NCI-H1930 (cell line): ENCODE measurements at places on chromosomes 1 and 21.
A peak's percentile ranks its signal among the peaks of the same experiment; 100 is the strongest.

DNA sequence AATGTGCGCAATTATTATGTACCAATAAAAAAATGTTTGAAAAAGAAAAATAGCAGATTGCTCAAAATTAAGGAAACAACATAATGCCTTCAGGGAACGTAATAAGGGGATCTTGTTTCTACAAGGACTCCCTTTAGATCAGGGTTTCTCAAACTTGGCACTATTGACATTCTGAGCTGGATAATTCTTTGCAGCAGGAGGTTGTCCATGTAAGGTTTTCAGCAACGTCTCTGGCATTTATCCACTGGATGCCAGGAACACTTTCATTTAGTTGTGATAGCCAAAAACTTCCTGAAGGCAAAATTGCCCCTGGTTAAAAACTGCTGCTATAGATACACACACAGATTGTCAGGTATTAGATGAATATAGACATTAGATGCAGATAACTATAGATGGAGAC lies 666.7 kb upstream of the ADAMTS5 start:
- no peak for DNase-seq

DNA sequence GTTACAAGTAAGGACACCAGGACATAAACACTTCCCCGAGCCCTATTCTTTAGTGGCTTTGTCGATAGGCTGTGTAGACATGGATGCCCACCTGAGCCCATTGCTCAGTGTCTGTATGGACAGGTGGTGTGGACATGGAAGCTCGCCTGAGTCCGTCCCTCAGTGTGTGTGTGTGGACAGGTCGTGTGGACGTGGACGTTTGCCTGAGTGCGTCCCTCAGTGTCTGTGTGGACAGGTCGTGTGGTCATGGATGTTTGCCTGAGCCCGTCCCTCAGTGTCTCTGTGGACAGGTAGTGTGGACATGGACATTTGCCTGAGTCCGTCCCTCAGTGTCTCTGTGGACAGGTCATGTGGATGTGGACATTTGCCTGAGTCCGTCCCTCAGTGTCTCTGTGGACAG lies 38.7 kb upstream of the COL6A2 start:
- DNase-seq: no peak

- DNase-seq: no peak
Observed at GRCh38 chr1:71393301-71393700, 312.5 kb upstream of the ZRANB2 start.

GRCh38 chr1:41394369-41394744 lies 33.1 kb downstream of the FOXO6 start:
- DNase-seq: no peak

GRCh38 chr1:89761901-89762300 lies 58.9 kb upstream of the LRRC8D start:
- DNase-seq: no peak

DNA sequence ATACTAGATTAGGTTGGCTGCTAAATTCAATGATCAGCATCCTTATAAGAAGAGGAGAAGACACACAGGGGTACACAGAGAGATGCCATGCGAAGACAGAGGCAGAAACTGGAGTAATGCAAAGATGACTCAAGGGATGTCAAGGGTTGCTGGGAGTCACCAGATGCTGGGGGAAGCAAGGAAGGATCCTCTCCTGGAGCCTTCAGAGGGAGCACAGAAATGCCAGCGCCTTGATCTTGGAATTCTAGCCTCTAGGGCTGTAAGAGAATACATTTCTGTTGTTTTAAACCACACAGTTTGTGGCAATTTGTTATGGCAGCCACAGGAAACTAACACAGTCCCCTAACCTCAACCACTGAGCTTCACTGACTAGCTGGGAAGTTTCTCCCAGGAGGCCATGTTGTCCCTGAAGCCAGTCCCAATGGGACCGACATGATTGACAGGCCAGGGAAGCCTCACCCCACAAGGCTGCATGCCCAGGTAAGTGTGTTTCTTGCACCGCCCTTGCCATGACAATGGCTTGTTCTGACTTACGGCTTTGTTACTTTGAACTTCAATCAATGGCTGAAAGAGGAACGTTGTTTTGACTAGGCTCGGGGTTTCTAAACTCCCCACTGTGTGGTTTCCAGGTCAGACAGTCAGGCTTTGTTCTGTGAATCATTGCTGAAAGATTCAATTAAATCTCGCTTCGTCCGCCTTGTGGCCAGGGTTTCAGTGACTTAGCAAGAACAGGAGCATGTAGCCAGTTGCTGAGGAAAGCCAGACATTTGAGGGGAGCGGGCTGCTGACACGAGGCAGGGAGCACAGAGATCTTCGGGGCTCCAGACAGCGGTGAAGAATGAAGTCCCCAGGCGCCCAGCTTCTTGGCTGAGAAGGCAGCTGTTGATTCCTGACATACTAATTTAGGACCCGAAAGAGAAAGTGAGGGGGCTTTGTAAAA lies 62.3 kb downstream of the RUNX1 start:
- DNase-seq: no peak

DNA sequence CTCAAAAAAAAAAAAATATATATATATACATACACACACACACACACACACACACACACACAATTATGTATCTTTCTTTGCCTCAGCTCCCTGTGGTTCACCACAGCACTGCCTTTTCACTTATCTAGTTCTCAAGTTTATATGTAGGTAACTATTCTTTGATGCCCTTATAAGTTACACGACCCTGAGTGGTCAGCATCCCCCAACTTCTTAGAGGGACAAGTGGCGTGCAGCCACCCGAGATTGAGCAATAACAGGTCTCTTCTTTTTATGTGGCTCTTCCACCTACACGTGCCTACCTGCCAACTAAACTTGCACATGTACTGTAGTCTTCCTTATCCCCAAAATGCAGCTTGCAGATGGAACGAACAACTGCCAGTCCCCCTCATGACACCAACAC lies 120.8 kb downstream of the GABPA start:
- no peak for DNase-seq

GRCh38 chr1:77484334-77484733 lies 198.1 kb downstream of the ZZZ3 start:
- no peak for DNase-seq

- DNase-seq: peak; percentile 9
Observed at GRCh38 chr1:27522432-27523336, 32.7 kb upstream of the WASF2 start.

GRCh38 chr1:199700551-199700950 lies 327.0 kb upstream of the NR5A2 start:
- no peak for DNase-seq

DNA sequence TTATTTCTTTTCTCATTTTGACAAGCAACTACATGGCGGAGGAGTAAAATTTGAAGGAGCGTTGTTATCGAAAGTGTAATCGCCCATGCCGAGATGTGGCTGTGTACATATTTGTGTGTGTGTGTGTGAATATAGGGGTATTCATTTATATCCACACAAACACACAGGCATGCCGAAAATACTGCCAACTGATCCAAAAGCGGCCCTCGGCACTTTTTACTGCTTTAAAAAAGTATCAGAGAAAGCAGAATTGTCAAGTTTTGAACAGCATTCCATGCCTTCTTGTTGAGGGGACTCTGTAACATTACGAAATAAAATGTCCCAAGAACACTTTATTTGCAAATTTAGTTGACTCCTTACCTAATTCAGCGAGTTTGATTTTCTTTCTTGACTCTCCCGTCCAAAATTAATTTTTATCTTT lies 1.1 kb downstream of the PBX1 start:
- no peak for DNase-seq

- no peak for DNase-seq
Observed at GRCh38 chr1:185938396-185938795, 204.2 kb downstream of the HMCN1 start.

GRCh38 chr1:32060914-32061313 lies 11.8 kb upstream of the TMEM39B start:
- no peak for DNase-seq

DNA sequence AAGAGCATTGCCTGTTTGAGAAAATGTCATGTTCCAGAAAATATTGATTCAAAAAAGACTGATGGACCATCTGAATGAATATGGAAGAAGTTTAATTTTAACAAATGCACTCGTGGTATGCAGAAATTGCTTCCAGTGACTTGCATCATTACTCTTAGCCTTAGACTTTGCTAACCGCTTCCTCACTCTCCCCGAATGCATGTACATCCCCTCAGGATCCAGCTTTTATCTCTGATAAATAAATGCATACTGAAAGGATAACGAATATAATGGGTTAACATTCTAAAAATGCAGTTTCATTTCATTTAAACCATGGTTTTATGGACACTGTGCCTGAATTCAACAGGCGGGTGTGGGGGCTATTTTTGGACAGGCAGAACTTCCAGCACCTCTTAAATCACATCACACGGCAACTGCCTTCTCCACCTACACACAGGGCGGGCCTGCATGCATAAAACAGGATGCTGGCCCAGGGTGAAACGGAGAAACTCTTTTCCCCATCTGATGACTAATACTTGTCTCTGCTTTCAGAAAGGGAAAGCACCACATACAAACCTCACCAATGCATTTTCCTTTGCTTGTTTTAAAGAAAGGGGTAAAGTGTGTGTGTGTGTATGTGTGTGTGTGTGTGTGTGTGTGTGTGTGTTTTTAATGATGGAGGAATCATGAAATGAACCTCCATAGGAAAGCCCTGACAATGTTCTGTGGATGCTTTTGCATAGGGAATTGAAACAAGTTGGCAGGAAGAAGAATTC lies 48.7 kb downstream of the SPAG17 start:
- DNase-seq: no peak

- no peak for DNase-seq
Observed at GRCh38 chr1:225847610-225848009, 34.6 kb downstream of the TMEM63A start.

GRCh38 chr1:115647507-115647906 lies 5.7 kb downstream of the VANGL1 start:
- no peak for DNase-seq

GRCh38 chr1:176626572-176627061 lies 163.6 kb downstream of the PAPPA2 start:
- DNase-seq: no peak

DNA sequence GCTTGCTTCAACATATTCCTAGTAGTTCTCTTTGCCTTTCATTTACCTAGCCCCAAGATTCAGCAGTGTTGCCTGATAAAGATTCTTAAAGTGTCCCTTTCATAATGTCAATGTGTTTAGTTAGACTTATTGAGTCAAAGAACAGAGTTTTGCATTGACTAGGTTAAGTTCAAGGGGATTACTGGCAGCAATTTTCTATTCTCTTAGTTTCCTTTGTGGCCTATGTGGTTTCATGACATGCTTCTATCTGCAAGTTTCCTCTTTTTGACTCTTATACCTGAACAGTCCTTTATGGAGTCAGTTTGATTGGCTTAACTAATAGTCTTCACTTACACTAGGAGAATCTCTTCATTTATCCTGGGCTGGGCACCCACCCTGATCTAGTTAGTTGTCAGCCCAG lies 151.3 kb downstream of the ADGRL4 start:
- no peak for DNase-seq

- no peak for DNase-seq
Observed at GRCh38 chr1:24175033-24175755, 11.9 kb downstream of the IFNLR1 start.

- no peak for DNase-seq
Observed at GRCh38 chr21:44548922-44549321, 2.4 kb downstream of the KRTAP10-2 start.

GRCh38 chr1:224373008-224373590 lies 16.4 kb downstream of the CNIH4 start:
- DNase-seq: no peak

GRCh38 chr1:28156821-28157220 lies 19.7 kb downstream of the PTAFR start:
- DNase-seq: no peak

- DNase-seq: no peak
Observed at GRCh38 chr1:208207388-208208131, 36.6 kb downstream of the PLXNA2 start.

DNA sequence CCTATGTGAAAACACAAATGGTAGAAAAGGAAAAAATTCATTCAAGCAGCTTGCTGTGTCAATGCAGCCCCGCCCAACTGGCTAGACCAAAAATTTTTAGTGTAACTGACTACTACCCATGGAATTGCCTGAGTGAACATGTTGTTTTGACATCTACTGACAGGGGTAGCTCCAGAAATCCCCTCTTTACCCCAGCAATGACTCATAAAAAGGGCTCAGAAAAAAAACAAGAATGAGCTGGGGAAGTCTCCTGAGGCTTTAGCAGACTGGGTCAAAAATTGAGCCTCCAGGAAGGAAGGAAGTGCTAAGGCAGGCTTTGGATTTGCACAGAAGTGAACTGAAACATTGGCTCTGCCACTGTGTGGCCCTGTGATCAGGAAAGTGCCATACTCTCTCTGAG lies 24.4 kb upstream of the FGGY start:
- no peak for DNase-seq

GRCh38 chr21:16534408-16535101 lies 804.8 kb downstream of the USP25 start:
- DNase-seq: no peak

DNA sequence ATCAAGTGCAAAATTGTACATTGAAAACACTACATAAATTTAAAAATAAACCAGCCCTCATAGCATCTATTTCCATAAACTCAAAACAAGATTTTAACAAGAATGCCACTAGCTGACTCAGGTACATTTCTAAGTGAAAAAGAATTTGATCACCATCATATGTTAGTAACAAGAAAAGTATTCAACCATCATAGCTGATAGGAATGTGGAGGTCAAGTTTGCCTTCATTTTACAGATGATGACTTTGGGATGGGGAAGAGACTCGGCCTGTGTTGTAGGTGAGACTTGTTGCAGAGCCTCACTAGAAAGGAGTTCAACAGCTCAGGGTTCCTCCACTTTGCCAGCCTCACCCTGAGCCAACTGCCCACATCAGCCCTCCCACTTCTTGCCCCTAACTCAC lies 318.8 kb upstream of the FAM78B start:
- no peak for DNase-seq

DNA sequence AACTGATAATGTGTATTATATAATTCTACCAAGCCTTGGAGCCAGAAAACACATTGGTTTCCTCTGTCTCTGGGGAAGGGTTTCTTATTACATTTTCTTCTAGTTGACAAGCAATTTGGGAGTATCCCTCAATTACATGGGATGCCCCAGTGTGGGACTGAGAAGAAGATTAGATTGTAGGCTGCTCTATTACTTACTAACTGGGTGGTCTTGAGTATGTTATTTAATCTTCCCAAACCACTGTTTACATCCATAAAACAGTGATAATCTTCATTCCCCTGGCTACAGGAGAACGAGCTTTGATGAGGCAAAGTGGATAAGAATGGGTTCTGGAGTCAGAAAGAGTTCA lies 105.8 kb downstream of the TSEN15 start:
- no peak for DNase-seq

DNA sequence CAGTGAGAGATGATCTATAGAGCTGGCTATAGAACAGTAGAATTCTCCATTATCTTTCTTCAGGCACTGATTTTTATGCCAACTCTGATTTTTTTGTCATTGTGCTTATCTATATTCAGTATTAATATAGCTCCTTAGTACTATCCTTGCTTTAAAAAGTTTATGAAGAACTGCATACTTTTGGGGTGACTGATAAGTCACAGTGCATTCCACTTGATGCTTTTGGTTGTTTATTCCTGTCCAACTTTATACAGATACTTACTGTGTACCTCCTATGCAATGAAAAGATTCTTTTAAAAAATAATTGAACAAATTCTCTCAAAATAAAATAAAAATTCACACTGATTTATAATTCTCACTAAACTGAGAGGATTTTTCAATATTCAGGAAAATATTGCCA lies 71.6 kb downstream of the COL24A1 start:
- no peak for DNase-seq

- DNase-seq: no peak
Observed at GRCh38 chr21:30620080-30620479, 347 bp upstream of the KRTAP20-4 start.

GRCh38 chr1:7249516-7249915 lies 464.3 kb downstream of the CAMTA1 start:
- DNase-seq: no peak
